Breast epithelium (tissue), 4 donors: ENCODE measurements at places on chromosomes 7 and 10. TPM values are rescaled to one million over a fixed set of nuclear protein-coding genes. Genes with fewer than 3 reads are reported as not detected.

DNA sequence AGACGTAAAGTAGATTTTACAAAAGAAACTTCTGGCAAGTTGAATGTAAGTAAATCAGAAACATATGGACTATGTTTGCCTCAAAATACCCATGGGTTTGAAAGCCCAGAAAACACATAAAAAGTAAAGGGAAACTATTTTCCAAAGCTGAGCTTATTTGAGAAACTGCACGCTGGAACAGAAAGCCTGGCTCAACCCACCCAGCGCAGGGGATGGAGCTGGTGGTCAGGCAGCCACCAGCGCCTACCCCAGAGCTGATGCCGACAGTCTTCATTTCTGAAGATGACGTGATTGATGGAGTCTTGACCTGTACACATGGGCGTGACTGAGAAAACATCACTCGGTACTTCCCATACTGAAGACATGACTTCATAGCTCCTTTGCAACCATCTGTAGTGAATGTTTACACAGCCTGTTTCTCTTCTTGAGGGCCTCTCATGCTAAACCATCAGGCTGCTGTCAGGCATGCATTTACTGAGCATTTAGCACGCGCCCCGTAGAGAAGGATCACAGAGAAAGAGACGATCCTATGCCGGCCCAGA lies 232.6 kb upstream of the AUTS2 start:
- H3K4me3 ChIP-seq, result peak overlapping the region; percentile 49
- no peaks in the 10 kb centered on the region for H3K4me1 ChIP-seq
- H3K36me3 ChIP-seq, result no peaks in the 10 kb centered on the region
- no peak for DNase-seq
- H3K27ac ChIP-seq, result no peak overlapping the region

DNA sequence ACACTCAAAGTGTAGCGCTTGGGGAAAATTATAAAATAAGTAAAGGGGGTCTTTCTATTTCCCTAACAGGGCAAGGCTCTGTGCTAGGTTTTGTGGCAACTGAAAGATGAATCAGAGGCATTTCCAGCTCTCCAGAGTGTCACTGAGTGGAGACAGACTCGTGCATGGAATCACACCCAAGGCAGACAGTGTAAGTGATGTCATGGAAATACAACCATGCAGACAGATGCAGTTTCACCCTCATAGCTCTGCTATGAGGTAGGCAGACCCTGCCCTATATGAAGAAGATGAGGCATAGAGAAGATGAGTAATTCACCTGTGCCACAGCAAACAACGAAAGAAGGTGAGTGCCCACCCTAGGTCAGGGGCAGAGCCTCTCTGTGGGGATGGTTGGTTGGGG lies 57.2 kb upstream of the PITRM1 start:
- no peak for DNase-seq
- no peaks in the 10 kb centered on the region for H3K27me3 ChIP-seq
- H3K4me3 ChIP-seq, result no peak overlapping the region
- no peaks in the 10 kb centered on the region for H3K4me1 ChIP-seq

DNA sequence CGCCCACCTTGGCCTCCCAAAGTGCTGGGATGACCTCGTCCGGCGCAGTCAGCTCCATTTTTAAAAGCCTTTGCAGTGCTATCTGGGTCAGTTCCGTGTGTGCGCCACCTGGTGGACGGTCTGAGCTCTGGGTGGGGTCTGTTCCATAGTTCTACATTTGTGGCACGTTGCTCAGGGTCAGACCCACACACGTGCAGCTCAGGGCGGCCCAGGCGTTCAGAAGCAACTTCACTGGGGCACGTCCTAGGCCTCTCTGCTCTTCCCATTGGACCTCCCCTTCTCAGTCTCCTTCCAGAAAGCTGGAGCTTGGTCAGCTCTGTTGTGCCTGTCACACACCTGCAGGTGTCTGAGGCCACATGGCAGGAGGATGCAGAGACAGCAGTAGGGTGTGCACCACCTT lies 137.9 kb downstream of the DNAJB6 start:
- H3K27me3 ChIP-seq, result no peaks in the 10 kb centered on the region
- H3K4me1 ChIP-seq, result no peaks in the 10 kb centered on the region
- peak; percentile 13 for DNase-seq

DNA sequence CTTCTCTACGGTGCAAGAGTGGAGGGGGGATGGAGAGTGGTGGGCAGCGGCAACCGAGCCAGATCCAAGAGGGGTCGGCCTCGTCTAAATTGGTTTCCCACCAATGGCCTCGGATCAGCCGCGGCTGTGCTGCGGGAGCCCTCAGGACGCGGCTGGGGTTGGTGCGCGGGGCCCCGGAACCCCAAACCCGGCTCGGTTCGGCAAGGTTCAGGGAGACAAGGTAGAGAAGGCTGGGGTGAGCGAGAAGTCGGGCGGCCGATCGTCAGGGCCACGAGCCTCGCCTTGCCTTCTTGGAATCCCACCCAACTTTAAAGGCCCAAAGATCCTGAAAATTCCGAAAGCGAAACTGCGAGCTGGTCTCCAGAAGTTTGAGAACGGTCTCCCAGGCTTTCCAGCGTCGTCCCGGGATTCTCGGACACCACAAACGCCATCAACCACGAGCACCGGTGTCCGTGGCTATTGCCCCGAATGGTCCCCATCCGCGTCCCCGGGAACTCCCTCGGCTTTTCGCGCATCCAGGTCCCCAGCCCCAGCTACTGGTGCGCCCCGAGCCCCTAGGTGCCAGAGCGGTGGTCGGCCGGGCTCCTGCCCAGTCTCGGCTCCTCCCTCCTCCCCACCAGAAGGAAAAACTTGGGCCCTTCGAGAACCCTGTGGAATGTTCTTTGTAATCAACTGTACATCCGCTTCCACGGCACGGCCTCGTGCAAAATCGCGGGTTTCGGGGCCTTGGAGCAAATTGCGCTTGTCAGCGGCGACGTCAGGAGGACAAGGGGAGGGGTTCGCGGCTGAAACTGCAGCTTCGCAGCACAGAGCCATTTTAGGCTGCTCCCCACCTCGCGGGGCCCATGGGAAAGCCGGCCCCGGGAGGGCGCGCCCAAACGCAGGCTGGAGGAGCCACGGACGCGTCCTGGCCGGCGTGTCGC lies 3.2 kb downstream of the SFMBT2 start:
- no peaks in the 10 kb centered on the region for H3K36me3 ChIP-seq
- DNase-seq, result no peak
- peak overlapping the region; percentile 93 for H3K27ac ChIP-seq
- H3K4me3 ChIP-seq, result peak overlapping the region; percentile 90

- DNase-seq, result no peak
- H3K4me3 ChIP-seq, result no peak overlapping the region
- H3K27ac ChIP-seq, result peak overlapping the region; percentile 56
- no peaks in the 10 kb centered on the region for H3K36me3 ChIP-seq
- H3K27me3 ChIP-seq, result no peaks in the 10 kb centered on the region
Measured at GRCh38 chr10:110073896-110074295, 66.1 kb downstream of the ADD3 start.

- H3K36me3 ChIP-seq, result no peaks in the 10 kb centered on the region
- H3K27me3 ChIP-seq, result no peaks in the 10 kb centered on the region
- no peaks in the 10 kb centered on the region for H3K4me1 ChIP-seq
- no peak overlapping the region for H3K4me3 ChIP-seq
- DNase-seq, result no peak
- no peak overlapping the region for H3K27ac ChIP-seq
Measured at GRCh38 chr7:979886-980571, 3.0 kb upstream of the CYP2W1 start.

GRCh38 chr7:66771795-66772194 lies 31.3 kb downstream of the RABGEF1 start:
- no peak for DNase-seq
- no peak overlapping the region for H3K4me3 ChIP-seq
- H3K27ac ChIP-seq, result no peak overlapping the region
- H3K27me3 ChIP-seq, result no peaks in the 10 kb centered on the region
- no peaks in the 10 kb centered on the region for H3K36me3 ChIP-seq

GRCh38 chr10:71448146-71448545 lies 51.4 kb downstream of the CDH23 start:
- no peak overlapping the region for H3K27ac ChIP-seq
- no peak for DNase-seq
- H3K4me3 ChIP-seq, result no peak overlapping the region
- no peaks in the 10 kb centered on the region for H3K4me1 ChIP-seq
- no peaks in the 10 kb centered on the region for H3K27me3 ChIP-seq
- no peaks in the 10 kb centered on the region for H3K36me3 ChIP-seq

OGDHL gene
- total RNA-seq, result not detected
